Dermis microvascular lymphatic vessel endothelial cell (primary cell): ENCODE measurements at places on chromosomes 1 and 21. TPM values are rescaled to one million over a fixed set of nuclear protein-coding genes. Genes with fewer than 3 reads are reported as not detected.
A peak's percentile ranks its signal among the peaks of the same experiment; 100 is the strongest.

DNA sequence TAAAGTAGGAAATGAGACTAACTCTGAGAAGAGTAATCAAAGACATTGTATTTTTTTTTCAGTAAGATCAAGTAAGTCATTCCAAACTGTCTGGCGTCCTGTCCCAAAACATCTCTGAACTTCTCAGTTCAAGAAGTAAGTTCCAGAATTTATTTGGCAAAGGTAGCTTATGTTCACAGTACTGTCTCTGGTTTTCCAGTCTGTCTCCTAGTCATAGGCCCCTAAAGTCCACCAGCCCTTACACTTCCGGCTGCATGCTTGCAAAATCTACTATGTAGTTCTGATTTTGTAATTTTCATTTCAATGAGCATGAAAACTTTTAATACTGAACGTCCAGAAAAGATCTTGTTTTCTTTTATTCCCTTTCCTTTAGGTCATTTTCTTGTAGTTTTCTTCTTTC lies 61.4 kb upstream of the S1PR1 start:
- no peak for DNase-seq

DNA sequence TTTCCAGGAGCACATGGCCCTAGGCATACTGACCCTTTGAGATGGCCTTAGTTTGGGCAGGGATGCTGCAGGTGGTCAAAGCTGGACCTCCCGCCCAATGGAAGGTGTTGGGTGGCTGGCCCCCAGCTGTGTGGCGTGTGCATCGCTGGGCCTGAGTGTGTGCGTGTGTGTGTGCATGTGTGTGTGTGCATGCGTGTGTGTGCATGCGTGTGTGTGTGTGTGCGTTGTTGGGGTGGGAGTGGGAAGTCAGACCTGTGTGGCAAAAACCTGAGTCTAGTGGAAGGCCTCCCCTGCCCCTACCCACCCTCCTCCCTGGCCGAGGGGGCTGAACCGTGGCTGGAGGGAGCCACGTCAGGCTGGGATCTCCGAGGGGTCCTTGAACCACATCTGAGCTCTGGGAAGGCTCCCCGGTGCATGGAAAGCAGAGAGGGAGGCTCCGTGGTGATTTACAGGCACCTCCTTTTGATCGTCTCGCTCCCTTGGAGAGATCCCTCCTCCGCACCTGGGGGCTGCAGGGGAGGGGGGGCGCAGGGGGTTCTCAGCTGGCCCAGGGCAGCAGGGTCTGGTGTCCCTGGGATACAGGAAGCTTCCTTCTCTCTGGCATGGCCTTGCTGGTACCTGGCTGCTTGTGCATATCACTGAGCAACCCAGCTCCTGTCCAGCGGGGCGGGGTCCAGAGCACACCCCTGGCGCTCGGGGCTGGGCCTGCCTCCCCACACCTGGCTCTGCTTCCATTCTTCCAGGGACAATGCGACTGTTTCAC lies 124.7 kb upstream of the WNT4 start:
- no peak for DNase-seq

The MAP1LC3C gene
- total RNA-seq: under 0.01 TPM in 1 of 2 replicates, not detected in the other

DNA sequence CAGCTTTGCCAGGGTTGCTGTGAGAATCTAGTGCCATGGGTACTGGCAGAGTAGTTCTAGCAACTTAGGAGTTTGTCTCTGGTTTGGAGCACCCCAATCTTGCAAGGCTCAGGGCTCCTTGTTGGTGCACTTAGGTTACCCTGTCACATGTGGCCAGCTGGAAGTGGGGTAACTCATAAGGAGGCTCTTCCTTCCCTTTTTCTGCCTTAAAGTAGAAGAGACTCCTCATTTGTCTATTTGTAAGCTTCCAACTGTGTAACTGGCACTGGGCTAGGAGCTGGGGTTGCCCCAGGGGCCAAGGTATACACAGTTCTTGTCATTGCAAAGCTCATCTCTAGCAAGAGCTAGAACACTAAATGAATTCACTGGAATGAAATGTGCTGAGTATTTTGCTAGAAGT lies 10.6 kb downstream of the MROH7 start:
- DNase-seq: no peak

GRCh38 chr1:53091841-53092645 lies 30.0 kb downstream of the PODN start:
- DNase-seq: no peak

GRCh38 chr1:175209493-175209921 lies 16.9 kb upstream of the KIAA0040 start:
- DNase-seq: no peak

The OR14K1 gene
- not detected in 2 replicates for total RNA-seq

GRCh38 chr1:194293851-194294405 lies 1107.5 kb upstream of the B3GALT2 start:
- DNase-seq: no peak

DNA sequence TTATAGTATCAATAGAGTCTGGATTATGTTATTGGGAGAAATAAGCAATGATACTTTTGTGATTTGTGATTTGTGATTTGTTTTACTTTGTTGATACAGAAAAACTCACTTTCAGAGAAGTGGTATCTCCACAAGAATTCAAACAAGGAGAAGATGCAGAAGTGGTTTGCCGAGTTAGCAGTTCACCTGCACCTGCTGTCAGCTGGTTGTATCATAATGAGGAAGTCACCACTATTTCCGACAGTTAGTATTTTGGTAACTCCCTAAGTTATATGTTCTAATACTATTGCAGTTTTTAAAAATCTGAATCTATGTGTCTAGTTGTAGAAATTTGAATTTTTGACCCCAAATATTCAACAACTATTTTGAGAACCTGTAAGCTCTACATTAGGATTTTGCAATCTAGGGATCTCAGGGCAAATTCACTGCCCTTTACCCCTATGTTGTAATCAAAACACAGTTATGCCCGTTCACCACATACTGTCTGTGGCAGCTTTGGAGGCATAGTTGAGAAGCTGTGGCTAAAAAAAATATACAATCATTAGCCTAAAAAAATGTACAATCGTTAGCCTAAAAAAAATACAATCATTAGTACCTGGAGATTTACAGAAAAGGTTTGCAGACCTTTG lies 288.1 kb downstream of the NCAM2 start:
- no peak for DNase-seq

The CBR3 gene
- 2.8 and 3.0 TPM in 2 replicates for total RNA-seq

The GJC2 gene
- total RNA-seq: 8.0 and 17.1 TPM in 2 replicates

The GJB3 gene
- under 0.01 and 0.13 TPM in 2 replicates for total RNA-seq

- DNase-seq: no peak
Observed at GRCh38 chr1:34266127-34266951, 89.6 kb downstream of the C1orf94 start.

DNA sequence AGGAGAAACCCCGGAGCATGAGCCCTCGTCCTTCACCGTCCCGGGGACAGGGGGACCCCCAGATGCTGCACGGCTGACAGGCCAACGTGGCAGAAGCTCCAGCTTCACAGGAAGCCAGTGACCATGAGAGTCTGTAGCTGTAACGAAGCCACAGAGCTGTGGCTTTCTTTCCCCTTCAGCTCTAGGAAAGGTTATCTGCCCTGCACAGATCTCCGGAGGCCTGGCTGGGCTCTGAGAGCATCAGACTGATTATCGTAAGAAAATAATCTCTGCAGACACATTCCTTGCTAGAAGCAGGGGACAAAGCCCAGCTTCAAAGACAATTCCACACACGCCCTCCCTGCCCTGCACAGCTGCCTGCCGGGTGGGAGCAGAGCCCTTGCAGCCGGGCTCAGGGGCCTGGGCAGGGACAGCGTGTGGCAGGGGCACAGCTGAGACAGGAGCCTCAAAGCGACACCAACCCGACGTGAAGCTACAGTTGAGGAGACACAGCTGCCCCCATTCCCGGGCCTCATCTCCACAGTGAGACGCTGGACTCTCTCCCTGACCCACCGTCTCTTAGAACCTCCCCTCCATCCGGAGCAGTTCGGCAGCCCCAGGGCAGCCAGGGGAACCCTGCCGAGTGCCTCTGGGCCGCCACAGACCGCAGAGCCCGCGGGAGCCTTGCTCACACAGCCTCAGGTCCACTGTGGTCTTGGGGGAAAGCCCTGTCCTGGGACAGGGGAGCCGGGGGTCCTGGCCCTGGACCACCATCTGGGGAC lies 30.6 kb downstream of the POFUT2 start:
- DNase-seq: no peak

- no peak for DNase-seq
Observed at GRCh38 chr1:218459450-218459849, 114.3 kb downstream of the TGFB2 start.

The CAMK1G gene
- total RNA-seq: not detected in 2 replicates

- no peak for DNase-seq
Observed at GRCh38 chr1:70467531-70467930, 56.5 kb downstream of the CTH start.

- peak; percentile 58 for DNase-seq
Observed at GRCh38 chr1:213985209-213986019, 2.4 kb upstream of the PROX1 start.

The RAB7B gene
- under 0.01 TPM in 1 of 2 replicates, not detected in the other for total RNA-seq

DNA sequence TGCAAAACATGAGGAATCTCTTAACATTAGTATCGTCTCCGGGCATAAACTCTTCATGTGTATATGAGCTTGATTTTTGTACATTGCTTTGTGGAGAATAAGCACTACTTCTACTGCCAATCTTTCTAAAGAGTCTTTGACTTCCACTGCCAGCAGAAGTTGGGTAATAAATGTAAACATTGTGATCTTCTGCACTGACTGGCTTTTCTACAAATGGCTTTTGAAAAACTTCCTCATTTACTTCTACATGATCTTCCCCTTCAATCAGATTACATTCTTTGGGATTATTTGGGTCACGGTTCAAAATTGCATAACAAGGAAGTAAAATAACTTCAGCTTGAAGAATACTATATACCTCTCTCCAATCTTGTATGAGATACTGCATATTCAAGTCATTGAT lies 30.4 kb upstream of the SLC44A5 start:
- no peak for DNase-seq

- DNase-seq: no peak
Observed at GRCh38 chr1:178613271-178613945, 100.5 kb downstream of the TEX35 start.

- DNase-seq: peak; percentile 19
Observed at GRCh38 chr1:88685259-88685620, 1.2 kb downstream of the PKN2 start.

GRCh38 chr1:99820546-99820945 lies 29.6 kb upstream of the AGL start:
- no peak for DNase-seq

The NBPF12 gene
- 2.8 and 4.2 TPM in 2 replicates for total RNA-seq

- no peak for DNase-seq
Observed at GRCh38 chr1:169207797-169208520, 101.5 kb downstream of the ATP1B1 start.

DNA sequence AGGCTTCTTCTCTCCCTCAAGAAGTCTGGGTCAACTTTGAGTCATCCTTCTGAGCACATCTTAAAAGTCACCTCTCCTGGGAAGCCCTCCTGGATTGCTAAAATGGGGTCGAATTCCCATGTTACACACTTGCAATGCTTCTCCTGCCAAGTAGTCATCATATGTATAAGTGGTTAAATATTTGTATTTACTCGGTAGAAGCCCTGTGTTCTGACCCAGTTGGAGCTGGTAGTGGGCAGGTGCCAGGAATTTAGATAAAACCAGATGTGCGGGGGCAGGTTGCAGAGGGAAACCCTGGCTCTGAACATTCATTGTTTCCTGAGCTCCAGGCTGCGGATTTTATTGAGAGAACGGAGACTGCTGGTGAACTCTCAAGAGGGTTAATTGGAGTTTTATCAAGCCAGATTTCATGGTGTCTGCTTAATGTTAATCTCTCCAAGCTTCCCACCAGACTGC lies 52.8 kb upstream of the RPL11 start:
- DNase-seq: no peak

The TMEM9 gene
- 39.5 and 65.0 TPM in 2 replicates for total RNA-seq

The SPRR2A gene
- total RNA-seq: not detected in 2 replicates

DNA sequence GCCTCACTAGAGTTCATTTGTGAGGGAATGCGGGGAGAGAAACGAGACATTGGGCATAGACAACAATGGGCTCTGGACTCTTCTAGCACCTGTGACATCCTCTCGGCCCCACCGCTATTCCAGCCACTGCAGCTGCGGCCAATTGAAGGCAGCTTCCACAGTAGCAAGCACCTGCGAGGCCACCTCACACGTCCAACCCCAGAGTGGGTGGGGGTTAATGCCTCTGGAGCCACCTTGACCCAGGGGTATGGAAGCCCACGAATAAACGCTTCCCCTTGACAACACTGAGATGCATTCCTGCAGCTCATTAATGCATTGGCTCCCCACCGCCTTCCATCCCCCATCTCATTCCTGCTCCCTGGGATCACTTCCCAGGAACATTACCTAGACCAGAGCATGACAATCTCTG lies 104.4 kb downstream of the GLIS1 start:
- DNase-seq: no peak

GRCh38 chr1:17678011-17678410 lies 77.1 kb upstream of the ACTL8 start:
- DNase-seq: no peak

DNA sequence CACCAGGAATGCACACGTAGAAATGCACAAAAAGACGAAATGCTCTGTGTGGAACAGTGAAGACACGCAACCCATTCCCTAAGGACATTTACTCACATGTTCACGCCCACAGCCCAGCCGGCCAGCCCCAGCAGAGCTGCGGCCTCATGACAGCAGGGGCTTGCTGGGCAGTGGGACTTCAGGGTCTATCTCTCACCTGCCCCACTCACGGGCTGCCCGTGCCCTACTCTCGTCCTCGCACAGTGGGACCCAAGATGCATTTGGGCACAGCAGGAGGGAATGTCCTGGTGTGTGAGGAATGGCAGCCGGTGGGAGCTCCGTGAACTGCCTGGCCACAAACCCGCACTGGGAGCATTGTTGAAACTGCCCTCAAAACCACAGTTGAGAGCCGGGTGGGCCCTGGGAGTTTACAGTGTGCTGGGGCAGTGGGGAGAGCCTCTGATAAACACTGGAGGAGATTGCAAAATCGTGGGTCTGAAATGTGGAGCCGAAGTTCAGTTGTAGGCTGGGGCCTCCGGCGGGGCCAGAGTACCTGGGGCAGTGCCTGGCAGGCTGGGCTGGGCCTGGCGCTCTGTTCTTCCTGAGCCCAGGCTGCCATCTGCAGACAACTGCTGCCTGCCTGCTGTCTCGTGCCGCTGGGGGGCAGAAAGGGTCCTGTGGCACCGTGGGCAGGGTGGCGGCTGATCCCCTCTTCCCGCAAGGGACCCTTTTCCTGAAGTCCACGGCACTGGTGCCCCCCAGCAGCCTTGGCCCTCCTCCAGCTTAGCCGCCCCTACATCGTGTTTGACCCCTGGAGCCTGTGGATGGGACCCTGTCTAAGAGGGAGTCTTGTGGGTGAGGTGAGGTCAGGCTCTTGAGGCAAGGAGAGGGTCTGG lies 20.7 kb upstream of the POFUT2 start:
- DNase-seq: no peak

DNA sequence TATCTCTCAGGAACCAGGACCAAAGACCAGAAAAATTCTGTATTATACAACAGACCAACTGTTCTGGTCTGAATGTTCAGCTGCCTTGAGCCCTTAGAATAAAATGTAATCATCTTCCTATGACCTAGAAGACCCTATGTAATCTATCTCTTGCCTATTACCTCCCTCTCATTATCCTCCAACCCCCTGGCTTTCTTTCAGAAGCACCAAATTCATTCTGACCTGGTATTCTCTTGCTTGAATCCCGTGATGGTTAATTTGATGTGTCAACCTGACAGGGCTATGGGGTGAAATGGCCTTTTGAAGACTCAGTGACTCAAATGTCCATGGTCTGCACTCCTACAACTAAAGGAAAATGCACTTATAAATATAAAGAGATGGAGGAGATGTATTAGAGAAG lies 21.8 kb upstream of the FBXO28 start:
- DNase-seq: no peak

- DNase-seq: no peak
Observed at GRCh38 chr1:20376171-20376570, 85.5 kb downstream of the VWA5B1 start.
